ENCODE measurements at places on chromosomes 1 and 21.
A peak's percentile ranks its signal among the peaks of the same experiment; 100 is the strongest.

DNA sequence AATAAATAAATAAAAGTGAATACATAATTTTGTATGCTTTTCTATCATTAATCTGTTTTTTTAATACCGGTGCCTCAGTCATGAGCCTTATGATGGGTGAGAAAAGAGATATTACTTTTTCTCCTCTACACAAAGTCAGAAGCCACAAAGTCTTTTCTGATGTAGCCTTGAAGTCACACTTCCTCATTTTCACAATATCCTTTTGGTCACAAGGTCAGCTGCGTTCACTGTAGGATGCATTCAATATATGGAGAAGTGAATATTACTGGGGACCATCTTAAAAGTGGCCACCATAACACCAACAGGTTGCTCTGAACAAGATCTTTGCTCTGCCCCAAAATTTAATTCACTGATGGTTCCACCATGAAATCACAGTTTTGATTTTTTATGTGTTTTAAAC lies 83.3 kb upstream of the TNR start:
- H3K27ac ChIP-seq: no peak overlapping the region
- H3K27me3 ChIP-seq: no peaks in the 10 kb centered on the region
- DNase-seq: no peak
- no peak overlapping the region for H3K4me3 ChIP-seq
- H3K4me1 ChIP-seq: no peaks in the 10 kb centered on the region

DNA sequence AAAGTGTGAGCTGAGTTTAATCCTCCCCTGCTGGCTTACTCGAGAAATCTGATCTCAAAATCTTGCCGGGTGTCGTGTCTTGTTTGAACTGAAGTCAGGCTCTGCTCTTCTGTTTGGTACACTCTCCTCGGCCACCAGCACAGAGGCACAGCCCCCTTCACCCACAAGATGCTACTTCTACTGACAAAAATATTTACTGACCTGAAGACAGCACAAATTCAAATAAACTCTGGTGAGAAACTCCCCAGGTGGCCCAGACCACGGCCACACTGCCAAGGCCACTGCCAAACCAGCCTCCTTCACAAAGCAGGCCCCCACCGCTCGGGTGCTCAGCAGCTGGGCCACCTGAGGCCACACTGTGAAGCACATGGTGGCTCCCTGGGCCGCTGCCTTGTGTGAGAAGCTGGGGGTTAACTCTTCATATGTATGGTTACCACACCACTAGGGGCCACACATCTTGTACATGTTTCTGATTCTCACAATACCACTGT lies 80.6 kb downstream of the TGFBR3 start:
- no peaks in the 10 kb centered on the region for H3K27me3 ChIP-seq

DNA sequence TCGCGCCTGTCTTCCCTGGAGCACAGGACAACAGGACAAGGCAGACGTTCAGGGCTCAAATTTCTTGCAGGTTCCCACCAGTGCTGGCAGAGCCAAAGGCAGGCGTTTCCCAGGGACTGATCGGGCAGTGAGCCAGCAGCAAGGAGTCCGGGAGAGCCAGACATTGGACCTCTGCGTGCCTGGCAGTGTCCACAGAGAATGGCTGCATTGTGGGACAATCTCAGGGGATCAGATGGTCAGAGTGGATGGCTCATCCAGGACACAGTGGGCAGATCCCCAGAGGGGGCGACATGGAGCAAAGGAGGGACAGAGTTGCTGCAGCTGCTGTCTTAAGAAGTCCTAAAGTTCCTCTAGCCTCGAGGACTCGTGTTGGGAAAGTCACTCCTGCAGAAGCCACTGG lies 4.6 kb downstream of the TMEM63A start:
- peak; percentile 66 for DNase-seq
- H3K27me3 ChIP-seq: no peaks in the 10 kb centered on the region
- no peak overlapping the region for H3K4me3 ChIP-seq
- peaks cover 36% of the 10 kb centered on the region for H3K36me3 ChIP-seq

DNA sequence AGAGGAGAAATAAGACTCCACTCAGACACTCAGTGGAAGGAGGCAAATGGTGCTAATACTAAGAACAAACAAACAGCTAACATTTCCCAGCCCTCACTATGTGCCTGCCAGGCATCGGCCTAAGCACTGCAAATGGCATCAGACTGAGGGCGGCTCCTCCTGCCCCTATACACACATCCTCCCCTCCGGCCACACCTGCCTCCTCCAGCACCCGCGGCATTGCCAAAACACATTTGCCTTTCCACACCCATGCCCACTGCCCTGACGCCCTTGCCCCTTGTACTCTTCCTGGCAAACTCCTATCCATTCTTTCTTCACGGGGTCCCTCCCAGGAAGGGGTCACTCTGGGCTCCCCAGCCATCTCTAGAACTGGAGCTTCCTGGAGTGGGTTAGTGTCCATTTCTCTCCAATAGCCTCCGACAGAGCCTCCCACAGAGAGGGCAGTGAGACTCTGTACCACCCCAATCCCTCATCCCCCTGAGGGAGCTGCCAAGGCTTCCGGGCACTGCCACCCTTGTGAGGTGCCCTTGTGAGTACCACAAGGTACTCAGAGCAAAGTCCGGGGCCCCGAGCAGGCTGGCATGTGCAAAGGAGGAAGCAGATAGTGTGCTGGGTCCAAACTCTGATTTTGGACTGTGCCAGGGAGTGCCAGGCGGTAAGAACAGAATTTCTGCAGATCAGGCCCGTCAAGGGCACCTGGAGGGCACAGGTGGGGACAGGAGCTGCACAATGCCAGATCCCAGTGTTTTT lies 959 bp downstream of the AKR7A3 start:
- no peak for DNase-seq
- peaks cover 8% of the 10 kb centered on the region for H3K4me1 ChIP-seq
- H3K4me3 ChIP-seq: no peak overlapping the region
- no peaks in the 10 kb centered on the region for H3K27me3 ChIP-seq
- no peak overlapping the region for H3K27ac ChIP-seq

- no peak overlapping the region for H3K27ac ChIP-seq
- peaks cover 8% of the 10 kb centered on the region for H3K4me1 ChIP-seq
- H3K4me3 ChIP-seq: no peak overlapping the region
- DNase-seq: peak; percentile 32
Observed at GRCh38 chr1:43648221-43648847, 1.6 kb upstream of the KDM4A start.

- DNase-seq: no peak
- no peak overlapping the region for H3K27ac ChIP-seq
- peaks cover 2% of the 10 kb centered on the region for H3K36me3 ChIP-seq
- H3K4me1 ChIP-seq: peaks cover 2% of the 10 kb centered on the region
- H3K4me3 ChIP-seq: no peak overlapping the region
- no peaks in the 10 kb centered on the region for H3K27me3 ChIP-seq
Observed at GRCh38 chr21:31222142-31222541, 121.9 kb downstream of the TIAM1 start.

- no peak for DNase-seq
- no peaks in the 10 kb centered on the region for H3K27me3 ChIP-seq
- no peaks in the 10 kb centered on the region for H3K4me1 ChIP-seq
- H3K4me3 ChIP-seq: no peak overlapping the region
Observed at GRCh38 chr1:195608883-195609282, 999.4 kb downstream of the KCNT2 start.

- H3K4me1 ChIP-seq: peaks cover 6% of the 10 kb centered on the region
- peaks cover 57% of the 10 kb centered on the region for H3K27me3 ChIP-seq
- no peak overlapping the region for H3K4me3 ChIP-seq
- H3K27ac ChIP-seq: no peak overlapping the region
Observed at GRCh38 chr1:204357551-204358490, 1.9 kb downstream of the PLEKHA6 start.

DNA sequence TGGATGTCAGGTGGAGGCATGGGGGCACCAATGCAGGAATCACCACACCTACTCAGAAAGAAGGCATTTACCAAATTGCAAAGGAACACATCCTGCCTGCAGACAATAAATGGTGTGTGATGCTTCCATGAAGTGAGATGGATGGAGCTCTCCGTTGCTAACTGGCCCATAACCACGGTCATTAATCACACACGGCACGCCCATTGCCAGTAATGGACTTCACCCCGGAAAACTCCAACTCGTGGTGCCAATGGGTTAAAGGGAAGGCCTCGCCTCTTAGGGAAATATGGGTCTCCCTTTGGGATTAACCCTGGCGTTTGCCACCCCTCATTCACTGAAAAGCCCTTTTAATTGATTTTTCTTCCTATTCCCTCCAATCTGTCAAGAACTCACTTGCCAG lies 443.1 kb upstream of the DAB1 start:
- no peaks in the 10 kb centered on the region for H3K36me3 ChIP-seq
- H3K27me3 ChIP-seq: no peaks in the 10 kb centered on the region
- DNase-seq: no peak
- H3K4me3 ChIP-seq: no peak overlapping the region
- H3K4me1 ChIP-seq: no peaks in the 10 kb centered on the region

- H3K4me3 ChIP-seq: no peak overlapping the region
- peaks cover 4% of the 10 kb centered on the region for H3K4me1 ChIP-seq
- H3K27ac ChIP-seq: no peak overlapping the region
- no peaks in the 10 kb centered on the region for H3K36me3 ChIP-seq
- peak; percentile 52 for DNase-seq
Observed at GRCh38 chr1:29513357-29513756, 277.0 kb downstream of the PTPRU start.

GRCh38 chr1:54425152-54425584 lies 19.0 kb upstream of the SSBP3 start:
- peaks cover 2% of the 10 kb centered on the region for H3K4me1 ChIP-seq
- H3K36me3 ChIP-seq: no peaks in the 10 kb centered on the region
- no peak overlapping the region for H3K27ac ChIP-seq
- H3K27me3 ChIP-seq: peaks cover 13% of the 10 kb centered on the region
- no peak overlapping the region for H3K4me3 ChIP-seq

DNA sequence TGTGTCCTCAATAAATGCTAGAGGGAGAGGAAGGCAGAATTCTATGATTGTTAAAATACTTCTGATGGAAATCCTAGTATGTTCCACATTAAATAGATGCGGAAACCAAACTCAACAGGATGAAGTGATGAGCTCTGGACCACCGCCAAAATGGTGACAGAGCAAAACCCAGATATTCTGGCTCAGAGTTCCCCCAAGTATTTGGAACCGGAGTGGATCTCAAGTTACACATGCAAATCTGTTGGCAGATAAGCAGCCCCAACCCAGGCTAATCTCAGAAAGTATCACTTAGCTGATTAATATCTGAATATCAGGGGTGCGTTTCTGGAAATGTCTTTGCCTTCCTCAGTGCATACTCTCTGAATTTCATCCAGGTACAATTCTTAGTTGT lies 17.4 kb upstream of the GRHL3 start:
- H3K4me1 ChIP-seq: no peaks in the 10 kb centered on the region
- DNase-seq: no peak
- H3K36me3 ChIP-seq: no peaks in the 10 kb centered on the region
- no peak overlapping the region for H3K27ac ChIP-seq
- no peak overlapping the region for H3K4me3 ChIP-seq
- peaks cover 40% of the 10 kb centered on the region for H3K27me3 ChIP-seq

DNA sequence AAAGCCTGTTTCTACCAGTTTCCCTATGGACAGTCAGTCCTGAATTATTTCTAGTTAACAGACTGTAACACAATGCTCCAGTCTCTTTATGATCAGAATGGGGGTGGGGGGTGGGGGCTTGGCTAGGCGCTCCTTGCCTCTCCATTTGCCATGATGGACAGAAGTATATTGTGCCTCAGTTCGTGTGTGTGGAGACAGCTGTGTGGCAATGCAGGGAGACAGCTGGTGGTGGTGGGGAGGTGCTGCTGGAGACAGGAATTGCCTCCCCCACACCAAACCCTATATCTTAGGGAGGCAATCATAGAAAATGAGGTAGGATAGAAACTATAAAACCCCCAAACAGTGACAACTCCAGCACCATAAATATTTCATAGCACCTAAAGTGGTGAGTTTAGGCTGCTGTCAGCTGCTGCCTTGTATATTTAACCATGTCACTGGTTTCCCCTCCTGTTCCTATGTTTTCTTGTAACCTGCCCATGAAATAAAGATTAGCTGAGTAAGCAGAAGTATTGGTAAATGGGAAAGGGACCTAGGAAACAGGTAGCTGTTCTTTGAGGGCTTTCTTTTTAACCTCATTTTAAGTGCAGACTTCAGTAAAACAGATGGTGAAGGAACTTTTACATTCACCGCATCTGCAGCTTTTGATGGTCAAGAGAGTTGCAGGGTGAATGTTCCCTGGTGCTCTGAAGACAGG lies 3.4 kb downstream of the PLXNA2 start:
- peaks cover 11% of the 10 kb centered on the region for H3K27me3 ChIP-seq
- H3K4me1 ChIP-seq: peaks cover 32% of the 10 kb centered on the region
- no peak overlapping the region for H3K4me3 ChIP-seq
- H3K36me3 ChIP-seq: no peaks in the 10 kb centered on the region

DNA sequence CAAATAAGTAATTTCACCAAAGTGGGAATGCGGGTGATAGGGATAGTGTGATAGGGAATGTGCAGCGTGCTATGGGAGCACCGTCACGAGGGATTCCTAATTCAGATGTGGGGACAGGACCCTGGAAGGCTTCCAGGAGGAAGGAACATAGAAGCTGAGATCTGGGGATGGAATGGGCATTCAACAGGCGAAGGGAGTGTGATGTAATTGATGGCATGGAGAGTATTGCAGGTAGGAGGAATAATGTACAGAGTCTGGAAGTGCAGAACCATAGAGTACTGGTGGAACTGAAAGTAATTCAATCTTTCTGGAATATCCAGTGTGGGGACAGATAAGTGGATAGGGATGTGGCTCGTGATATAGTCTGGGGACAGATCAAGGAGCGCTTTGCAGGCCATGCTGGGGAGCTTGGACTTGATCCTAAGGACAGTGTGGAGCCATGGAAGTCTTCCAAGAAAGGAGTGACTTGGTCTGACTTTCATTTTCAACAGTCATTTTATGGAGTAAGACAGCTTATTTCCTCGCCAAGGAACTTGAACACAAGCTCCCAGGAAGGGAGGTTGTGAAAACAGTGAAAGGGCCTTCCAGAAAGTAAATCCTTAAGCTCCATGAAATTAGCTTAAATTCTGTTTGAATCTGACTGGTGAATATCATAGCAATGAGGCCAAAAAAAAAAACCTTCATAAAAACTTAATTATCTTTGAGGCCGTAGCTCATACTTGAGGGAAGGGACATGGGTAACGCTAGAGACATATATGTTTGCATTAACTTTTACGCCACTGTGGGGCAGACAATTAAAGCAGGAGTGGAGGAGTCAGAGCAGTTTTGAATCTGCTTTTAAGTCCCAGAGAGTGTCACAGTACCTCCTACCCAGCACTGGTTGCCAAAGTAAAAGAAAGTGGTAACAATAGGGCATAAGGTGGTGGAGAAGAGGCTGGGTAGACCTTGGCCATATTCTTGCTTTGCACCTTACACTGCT lies 55.8 kb downstream of the ROR1 start:
- no peak for DNase-seq
- H3K27ac ChIP-seq: no peak overlapping the region
- H3K4me3 ChIP-seq: no peak overlapping the region
- H3K27me3 ChIP-seq: no peaks in the 10 kb centered on the region
- H3K36me3 ChIP-seq: no peaks in the 10 kb centered on the region
- H3K4me1 ChIP-seq: peaks cover 7% of the 10 kb centered on the region

DNA sequence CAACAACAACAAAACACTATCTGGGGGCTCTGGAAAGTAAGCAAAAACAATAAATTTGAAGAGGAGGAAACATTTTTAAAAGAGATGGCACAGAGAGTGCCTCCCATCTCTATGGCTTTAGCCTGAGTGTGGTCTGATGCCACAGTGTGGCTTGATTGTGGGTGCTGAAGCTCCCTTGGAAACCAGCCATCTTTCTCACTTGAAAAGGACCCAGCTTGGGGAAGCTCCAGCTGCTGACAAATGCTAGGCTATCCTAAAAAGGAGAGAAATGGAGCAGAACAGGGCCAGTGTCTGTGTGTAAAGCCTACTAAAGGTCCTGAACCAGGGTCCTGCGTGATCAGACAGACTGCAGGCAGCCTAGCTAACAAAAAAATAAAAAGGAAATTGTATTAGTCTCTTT lies 642.0 kb upstream of the PTBP2 start:
- H3K4me1 ChIP-seq: no peaks in the 10 kb centered on the region
- DNase-seq: no peak
- no peaks in the 10 kb centered on the region for H3K27me3 ChIP-seq
- no peaks in the 10 kb centered on the region for H3K36me3 ChIP-seq
- no peak overlapping the region for H3K27ac ChIP-seq

Data from mesenchymal stem cell (in vitro differentiated cells and primary cell).